IMR-90 (cell line): ENCODE measurements at places on chromosomes 1 and 21. TPM values are rescaled to one million over a fixed set of nuclear protein-coding genes. Genes with fewer than 3 reads are reported as not detected.

Gene NPPA
- total RNA-seq, result not detected in 2 replicates

Gene OR2T27
- not detected in 2 replicates for total RNA-seq

Gene KRTAP20-1
- total RNA-seq, result not detected in 2 replicates

Gene PRELP
- total RNA-seq, result under 0.01 TPM in 1 of 2 replicates, not detected in the other

Gene NBPF19
- 7.7 and 8.9 TPM in 2 replicates for total RNA-seq
